ENCODE measurements at places on chromosomes 3 and 15. TPM values are rescaled to one million over a fixed set of nuclear protein-coding genes. Genes with fewer than 3 reads are reported as not detected.

DNA sequence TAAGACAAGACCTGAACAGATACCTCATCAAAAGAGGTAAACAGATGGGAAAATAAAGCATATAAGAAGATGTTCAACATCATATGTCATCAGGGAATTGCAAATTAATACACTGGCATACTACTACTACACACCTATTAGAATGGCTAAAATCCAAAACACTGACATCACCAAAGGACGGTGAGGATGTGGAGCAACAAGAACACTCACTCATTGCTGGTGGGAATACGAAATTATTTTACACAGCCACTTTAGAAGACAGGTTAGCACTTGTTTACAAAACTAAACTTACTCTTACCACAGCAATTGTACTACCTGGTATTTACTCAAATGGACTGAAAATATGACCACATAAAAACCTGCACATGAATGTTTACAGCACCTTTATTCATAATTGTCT, 119.6 kb downstream of the GSK3B start:
- DNase-seq, result no peak

The CD96 gene
- 0.01 TPM for polyA plus RNA-seq

DNA sequence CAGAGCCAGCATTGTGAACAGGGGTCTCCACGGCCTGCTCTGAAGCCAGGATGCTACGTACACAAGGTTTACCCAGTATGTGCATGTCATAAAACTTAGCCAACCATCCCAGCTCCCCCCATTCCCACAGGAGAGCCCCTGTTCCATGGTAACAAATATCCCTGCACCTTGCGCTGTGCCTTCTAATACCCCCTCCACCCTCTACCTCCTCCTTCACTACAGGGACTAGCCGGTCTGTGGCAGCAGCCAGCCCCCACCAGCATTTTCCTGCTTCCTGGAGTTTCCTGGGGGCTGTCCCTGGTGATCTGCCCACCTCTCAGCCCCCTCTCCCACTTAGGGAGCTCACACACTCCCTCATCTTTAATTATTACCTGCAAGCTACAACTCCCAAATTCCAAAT, 20.4 kb downstream of the ACSBG1 start:
- no peak for DNase-seq

The STARD9 gene
- polyA plus RNA-seq, result 7.5 TPM

The LIPC gene
- 38.0 TPM for polyA plus RNA-seq

- no peak for DNase-seq
Observed at GRCh38 chr3:194632809-194633348, 340 bp downstream of the TMEM44 start.

Data from HepG2 (cell line).